Mesenchymal stem cell (in vitro differentiated cells and primary cell): ENCODE measurements at places on chromosomes 6 and 20.

DNA sequence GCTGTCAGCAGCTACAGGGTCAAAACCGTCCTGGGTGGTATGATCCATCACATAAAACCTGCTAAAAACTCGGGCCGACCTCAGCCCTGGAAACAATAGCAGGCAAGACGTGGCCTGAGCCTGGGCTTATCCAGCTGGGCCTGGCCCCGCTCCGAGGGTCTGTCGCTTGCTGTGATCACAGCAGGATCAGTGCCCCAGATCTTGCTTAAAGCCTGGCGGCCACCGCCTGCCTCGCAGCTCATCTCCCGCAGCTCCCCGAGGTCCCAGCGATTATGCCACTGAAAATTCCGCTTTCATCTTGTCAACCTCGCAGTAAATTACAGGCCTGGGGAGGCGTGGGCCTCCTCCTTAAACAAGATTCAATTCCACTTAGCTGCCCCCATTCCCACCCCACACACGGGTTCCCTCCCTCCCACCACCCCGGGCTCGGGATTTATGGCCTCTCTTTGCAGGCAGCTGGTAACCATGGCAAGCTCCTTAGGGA is 40.1 kb downstream of the CDH22 start:
- no peak for DNase-seq

GRCh38 chr20:44104798-44105517 is 82.0 kb downstream of the JPH2 start:
- DNase-seq: peak; percentile 32

DNA sequence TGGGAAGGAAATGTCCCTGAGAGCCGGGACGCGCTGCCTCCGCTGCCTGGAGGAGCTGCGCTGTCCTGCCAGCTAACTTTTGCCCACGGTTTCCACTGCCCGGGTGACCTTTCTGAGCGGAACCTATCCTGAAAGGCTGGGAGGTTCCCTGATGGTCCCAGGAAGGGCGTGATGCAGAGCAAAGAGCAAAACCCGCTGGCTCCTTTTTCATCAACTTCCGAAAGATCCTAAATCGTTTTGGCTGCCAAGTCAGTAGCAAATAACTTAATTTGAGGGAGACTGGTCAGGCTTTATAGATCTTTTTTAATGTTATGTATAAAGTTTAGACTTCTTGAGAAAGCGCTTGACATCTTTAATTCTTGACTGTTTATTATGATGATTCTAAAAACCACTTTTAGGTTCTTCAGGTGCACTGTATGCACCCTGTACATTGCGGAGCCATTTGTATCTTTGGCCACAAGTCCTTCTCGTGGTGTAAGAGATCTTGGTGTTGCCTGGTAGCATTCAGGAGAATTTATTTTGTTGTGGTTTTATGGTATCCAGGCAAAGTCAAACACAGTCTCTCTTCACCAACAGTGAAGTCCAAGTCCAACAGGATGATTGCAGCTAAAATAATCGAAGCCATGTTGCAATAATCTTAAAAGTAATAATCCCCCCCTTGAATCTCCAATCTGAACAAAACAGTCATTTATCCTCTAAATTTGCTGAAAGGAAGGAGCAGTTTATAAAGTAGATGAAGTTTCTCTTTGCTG is at the start of gene SYNE1:
TSS of gene SYNE1 (minus strand) at position 67 of the 752 bp plus-strand sequence. CDS start 9,031 bp downstream, outside the sequence.
- peak; percentile 3 for DNase-seq

- DNase-seq: no peak
These were observed 65.9 kb downstream of the PHF20 start for GRCh38 chr20:35837577-35838195.

GRCh38 chr6:142796571-142796970 is 148.4 kb downstream of the HIVEP2 start:
- peak; percentile 70 for DNase-seq

- DNase-seq: no peak
These were observed 2.3 kb upstream of the HELZ2 start for GRCh38 chr20:63576311-63576710.

DNA sequence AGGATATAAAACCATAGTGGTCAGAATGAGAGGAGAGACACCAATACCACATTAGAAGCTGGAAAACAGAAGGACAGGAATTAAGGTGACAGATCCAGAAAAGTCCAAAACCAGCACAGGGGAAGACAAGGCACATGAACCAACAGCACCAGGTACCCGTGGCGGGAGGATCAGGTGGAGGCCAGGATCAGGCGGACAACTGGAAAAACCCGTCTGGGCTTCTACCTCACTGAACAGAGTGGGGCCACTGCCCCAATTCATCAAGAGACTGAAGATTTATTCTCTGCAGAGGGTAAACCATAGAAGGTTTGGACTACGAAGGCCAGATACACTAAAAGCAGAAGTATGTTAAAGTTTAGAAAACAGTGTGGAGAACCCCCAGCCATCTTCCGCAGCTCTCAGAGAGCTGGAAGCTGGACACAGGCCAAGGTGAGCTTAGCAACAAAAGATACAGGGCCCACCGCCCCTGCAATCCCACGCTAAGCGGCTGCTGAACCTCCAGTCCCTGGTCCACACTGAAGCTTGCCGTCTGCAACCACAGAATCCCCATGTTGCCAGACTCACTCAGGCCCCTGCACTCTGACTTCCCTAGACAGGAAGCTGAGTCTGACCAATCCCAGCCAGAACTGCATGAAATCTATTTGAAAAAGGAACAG is 29.9 kb downstream of the ABHD12 start:
- DNase-seq: peak; percentile 73

GRCh38 chr6:82711105-82711827 is 347.6 kb downstream of the TPBG start:
- no peak for DNase-seq

DNA sequence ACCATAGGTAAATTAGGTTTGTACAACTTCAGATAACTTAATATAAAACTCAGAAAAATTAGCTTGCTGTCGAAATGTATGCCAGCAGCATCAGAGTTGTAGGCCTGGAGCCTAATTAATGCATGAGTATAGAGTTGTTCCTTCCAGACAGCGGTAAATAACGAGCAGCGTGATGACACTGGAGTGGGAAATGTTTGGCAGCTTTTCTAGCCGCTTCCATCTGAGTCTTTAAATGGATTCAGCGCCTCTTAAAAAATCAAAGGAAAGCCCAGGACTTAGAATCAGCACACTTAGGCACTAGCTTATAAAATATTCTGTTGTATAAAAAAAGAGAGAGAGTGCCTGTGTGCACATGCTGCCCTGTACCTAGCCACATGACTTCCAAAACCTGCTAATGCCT is 43.7 kb upstream of the SYNJ2 start:
- DNase-seq: no peak

GRCh38 chr6:140661691-140662090 is 1287.2 kb upstream of the CITED2 start:
- DNase-seq: no peak

DNA sequence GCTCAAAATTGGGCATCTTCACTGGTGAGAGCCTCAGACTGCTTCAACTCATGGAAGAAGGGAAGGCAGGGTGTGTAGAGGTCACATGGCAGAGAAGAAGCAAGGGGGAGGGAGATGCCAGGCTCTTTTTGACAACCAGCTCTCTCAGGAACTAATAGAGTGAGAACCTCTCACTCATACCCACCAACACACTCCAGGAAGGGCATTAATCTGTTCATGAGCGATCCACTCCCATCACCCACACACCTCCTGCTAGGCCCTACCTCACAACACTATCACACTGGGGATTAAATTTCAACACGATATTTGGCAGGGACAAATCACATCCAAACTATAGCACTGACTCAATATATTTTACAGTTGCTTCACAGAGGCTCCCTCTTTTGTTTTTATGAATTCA is 2.0 kb downstream of the MSH5 start:
- DNase-seq: no peak

- DNase-seq: peak; percentile 2
These were observed 207.3 kb downstream of the GMDS start for GRCh38 chr6:2038092-2038491.

DNA sequence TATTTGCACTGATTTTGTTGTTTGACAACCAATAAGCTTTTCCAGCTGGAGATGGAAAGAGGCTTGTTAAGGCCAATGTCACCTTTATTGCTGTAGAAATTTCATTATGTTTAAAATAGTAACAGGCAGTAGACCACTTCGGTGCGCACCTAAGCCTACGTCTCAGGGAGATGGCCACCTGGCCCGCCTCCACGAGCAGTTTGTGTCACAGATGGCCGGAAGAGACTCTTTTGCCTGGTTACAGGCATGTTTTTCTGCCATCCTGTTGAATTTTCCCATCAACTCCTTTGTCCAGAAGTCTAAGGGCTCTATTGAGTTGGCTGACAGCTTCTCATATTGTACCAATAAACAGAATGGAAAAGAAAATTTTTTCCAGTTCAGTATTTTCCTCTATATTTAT is 51.0 kb downstream of the SLC9A8 start:
- DNase-seq: no peak

GRCh38 chr20:57006411-57007170 is 259.9 kb downstream of the BMP7 start:
- DNase-seq: peak; percentile 50

DNA sequence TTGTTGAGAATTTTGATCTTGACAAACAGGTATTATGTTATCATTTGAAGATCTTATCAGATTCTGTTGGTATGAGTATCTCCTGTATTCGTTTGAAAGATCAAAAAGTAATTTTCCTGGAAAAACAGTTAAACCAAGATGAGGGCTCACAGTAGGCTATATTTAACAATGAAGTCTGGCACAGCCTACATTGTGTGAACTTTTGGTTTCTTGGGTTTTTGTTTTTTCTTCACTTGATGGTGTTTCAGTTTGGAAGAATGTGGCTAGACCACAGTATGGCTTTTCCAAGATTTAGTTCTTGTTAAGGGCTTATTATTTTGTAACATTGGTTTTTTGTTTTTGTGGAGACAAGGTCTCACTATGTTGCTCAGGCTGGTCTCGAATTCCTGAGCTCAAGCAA is 306.4 kb downstream of the CDKAL1 start:
- peak; percentile 29 for DNase-seq

GRCh38 chr20:5650280-5650691 is 99.9 kb upstream of the SHLD1 start:
- no peak for DNase-seq

GRCh38 chr6:45116714-45117410 is 211.3 kb upstream of the RUNX2 start:
- DNase-seq: peak; percentile 79

- no peak for DNase-seq
These were observed 24.4 kb downstream of the RRAGD start for GRCh38 chr6:89387516-89388201.

- DNase-seq: peak; percentile 83
These were observed 16.5 kb downstream of the ACTR5 start for GRCh38 chr20:38764567-38765318.

GRCh38 chr6:107682721-107683120 is 141.4 kb downstream of the SCML4 start:
- no peak for DNase-seq

GRCh38 chr20:20594171-20594530 is 118.3 kb downstream of the RALGAPA2 start:
- peak; percentile 49 for DNase-seq

GRCh38 chr20:61963885-61964674 is 101.6 kb downstream of the TAF4 start:
- DNase-seq: no peak

- DNase-seq: no peak
These were observed 521.3 kb downstream of the KIF16B start for GRCh38 chr20:16051968-16052367.

- DNase-seq: no peak
These were observed 1.3 kb upstream of the TAB2 start for GRCh38 chr6:149316108-149316727.

- no peak for DNase-seq
These were observed 29.1 kb downstream of the PRDM1 start for GRCh38 chr6:106115286-106115685.

DNA sequence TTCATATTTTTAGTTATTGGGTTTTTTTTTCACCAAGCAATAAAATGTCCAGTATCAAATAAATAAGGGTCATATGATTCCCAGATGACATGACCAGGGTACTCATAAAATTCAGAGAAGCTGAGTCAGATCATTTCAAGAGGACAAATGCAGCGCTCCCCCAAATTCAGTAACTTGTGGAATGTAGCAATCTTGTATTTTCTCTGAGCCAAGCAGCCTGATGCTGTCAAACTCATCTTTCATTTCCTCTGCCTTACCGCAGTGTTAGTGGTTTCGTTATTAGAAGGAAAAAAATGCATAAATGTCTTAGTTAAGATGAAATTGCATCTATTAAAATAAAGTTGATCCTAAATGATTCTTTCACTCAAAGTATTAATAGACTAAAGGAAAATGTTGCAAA is 57.8 kb upstream of the EDN1 start:
- DNase-seq: peak; percentile 10

GRCh38 chr6:20838113-20838512 is 303.9 kb downstream of the CDKAL1 start:
- no peak for DNase-seq

DNA sequence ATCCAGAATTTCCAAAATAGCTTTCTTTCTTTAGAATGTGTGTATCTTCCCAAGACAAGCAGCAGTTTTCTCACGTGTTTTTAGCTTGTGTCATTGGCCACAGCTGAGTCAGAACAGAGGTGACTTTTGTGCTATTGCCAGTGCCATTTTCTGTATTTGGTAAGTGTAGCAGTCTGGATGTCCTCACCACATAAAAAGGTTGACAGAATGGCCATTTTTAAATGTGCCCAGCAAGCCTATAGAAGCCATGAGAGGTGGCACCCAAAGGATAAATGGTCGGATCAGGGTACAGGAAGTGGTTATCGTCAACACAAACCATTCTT is 269.5 kb upstream of the HSF2 start:
- no peak for DNase-seq

DNA sequence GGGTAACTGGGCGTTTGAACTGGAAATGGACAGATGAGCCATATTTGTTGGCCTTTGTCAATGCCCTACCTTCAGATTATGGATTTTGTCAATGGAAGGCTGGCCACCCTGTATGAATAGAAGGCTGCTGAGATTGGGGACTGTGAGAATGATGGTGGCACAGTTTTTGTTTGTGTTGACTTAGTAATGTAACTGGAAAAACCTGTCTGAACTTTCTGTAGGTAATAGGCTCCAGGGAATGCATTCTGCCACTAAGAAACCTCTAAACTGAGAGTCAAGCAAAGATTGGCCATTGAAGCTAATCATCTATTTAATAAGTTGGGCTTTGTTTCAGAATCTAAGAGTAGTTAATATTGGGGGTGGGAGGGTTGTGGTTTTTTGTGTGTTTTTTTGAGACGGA is 97.5 kb downstream of the FOXO3 start:
- no peak for DNase-seq

DNA sequence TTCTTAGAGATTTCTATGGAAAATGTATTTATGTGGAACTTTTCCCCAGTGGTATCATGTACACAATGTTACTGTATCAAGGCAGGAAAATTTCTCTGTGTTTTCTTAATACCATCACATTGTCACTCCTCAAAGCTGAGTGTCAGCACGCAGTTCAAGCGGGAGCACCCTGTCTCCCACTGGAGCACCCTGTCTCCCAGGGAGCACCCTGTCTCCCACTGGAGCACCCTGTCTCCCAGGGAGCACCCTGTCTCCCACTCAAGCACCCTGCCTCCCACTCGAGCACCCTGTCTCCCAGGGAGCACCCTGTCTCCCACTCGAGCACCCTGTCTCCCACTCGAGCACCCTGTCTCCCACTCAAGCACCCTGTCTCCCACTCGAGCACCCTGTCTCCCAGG is 51.3 kb downstream of the PSMG4 start:
- no peak for DNase-seq
